ENCODE measurements at places on chromosomes 13 and 19.

DNA sequence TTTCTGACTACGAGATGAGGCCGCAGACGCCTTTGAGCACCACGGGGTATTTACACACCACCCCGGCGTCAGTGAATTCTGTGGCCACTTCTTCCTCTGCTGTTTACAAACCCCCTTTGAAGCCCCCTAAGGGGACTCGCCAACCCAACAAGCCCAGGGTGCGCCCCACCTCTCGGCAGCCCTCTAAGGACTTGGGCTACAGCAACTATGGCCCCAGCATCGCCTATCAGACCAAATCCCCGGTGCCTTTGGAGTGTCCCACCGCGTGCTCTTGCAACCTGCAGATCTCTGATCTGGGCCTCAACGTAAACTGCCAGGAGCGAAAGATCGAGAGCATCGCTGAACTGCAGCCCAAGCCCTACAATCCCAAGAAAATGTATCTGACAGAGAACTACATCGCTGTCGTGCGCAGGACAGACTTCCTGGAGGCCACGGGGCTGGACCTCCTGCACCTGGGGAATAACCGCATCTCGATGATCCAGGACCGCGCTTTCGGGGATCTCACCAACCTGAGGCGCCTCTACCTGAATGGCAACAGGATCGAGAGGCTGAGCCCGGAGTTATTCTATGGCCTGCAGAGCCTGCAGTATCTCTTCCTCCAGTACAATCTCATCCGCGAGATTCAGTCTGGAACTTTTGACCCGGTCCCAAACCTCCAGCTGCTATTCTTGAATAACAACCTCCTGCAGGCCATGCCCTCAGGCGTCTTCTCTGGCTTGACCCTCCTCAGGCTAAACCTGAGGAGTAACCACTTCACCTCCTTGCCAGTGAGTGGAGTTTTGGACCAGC is 5.3 kb downstream of the SLITRK5 start:
- no peak for DNase-seq

DNA sequence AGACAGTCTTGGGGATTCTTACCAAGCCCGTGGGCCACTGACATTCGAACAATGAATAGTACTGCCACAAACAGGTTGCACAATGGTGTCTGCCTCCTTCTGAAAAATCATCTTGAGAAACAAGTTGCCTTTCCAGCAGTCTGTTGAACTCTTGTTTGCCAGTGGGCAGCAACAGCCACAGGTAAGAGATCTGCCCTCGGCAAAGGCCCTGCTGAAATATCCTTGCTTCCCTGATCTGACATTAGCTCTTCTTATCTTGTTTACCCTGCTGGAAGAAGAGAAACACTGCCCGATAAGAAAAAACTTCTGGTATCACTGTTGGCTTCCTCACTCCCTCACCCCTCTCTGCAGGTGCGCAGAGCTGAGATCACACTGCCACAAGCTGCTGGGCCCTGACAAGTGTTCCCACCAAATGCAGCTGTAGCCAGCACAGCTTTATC is 2.0 kb downstream of the DOCK9 start:
- DNase-seq: no peak

DNA sequence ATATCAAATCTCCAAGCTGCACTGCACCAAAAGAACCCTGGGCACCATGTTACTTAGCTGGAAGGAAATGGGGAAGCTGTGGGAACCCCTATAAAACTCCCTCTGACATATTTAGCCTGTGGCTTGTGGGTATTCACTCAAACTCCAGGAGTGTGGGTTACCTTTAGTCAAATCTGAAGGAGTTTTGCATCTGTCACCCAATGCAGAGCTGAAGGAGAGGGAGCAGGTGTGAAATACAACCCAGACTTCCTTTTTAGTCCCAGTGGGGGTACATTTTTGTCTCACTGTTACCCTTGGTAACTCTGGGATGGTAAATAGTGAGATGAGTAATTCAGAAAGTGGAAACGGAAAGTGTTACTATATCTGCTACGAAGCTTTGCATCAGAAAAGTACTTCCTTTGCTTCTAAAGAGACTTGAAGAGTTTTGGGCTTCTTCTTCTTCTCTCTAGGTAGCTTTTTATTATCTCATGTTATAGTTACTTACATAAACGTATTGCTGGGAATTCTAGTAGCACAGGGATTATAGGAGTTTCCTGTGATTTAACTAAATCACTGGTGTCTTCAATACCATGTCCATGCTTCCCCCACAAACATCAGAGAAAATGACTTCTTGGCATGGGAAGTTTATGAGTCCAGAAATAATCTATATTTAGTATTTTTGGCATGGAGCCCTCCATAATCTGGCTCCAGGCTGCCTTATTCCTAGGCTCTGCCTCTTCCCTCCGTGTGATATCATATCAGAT is 105.9 kb downstream of the AKAP11 start:
- DNase-seq: no peak

DNA sequence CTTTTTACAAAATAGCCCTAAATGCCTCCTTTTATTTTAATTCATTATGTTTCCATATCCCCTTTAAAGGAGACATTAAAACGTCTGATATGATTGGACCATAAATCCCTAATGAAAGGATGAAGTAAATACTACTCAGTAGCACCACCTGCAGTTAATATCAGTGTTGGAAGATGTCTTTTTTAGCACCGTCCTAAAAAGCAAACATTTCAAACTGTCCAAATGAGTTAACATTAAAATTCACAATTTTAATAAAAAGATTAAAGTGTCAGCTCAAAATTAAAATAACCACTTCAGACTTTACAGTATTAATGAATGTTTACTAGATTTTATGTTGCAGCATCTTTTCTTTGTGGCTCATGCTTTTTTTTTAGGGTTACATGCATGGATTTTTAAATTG is 12.3 kb downstream of the ZNF507 start:
- DNase-seq: no peak

DNA sequence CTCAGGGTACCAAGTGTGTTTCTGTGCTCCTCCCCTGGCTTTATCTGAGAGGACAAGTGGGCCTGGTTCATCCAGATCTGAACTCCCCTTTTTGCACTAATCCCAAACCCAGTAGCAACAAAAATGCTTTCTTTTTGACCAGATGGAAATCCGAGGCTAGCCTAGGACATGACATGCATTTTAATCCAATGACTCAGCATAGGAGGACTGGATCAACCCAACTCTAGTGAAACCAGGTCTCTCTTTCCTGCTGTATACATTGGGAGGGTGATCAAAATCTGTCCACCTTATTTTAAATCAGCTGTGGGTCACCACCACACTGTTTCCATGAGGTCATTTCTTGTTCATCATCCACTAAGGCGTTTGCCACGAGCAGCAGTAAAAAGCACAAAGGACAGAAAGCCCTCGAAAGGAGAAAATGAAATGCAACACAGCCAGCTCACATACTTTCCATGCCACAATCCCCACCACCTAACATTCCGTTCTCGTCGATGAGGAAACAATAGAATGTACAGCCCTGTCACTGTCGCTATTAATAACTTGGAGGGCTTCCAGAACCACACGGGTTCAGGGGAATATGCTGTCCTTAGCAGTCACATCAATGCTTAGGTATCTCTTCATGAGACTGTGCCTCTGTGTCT is 543.0 kb downstream of the IRS2 start:
- no peak for DNase-seq

DNA sequence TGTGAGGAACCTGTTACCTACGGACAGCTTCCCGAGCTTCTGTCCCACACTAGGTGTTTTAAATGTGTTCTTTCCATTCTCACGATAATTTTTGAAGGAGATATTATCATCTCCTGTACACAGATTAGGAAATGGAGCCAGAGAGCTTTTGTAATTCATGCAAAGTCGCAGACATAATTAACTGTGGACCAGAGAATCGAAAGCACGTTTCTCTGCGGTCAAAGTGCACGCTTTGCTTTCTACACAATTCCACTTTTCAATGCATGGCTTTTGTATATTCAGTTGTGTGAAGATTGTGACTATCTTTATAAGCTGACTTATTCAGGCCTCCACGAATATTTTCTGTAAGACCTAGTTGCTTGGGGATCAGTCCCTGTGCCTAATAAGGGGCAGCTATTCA is 81.7 kb upstream of the SLC10A2 start:
- no peak for DNase-seq

GRCh38 chr13:25744178-25744577 is 307.6 kb downstream of the SHISA2 start:
- DNase-seq: no peak

DNA sequence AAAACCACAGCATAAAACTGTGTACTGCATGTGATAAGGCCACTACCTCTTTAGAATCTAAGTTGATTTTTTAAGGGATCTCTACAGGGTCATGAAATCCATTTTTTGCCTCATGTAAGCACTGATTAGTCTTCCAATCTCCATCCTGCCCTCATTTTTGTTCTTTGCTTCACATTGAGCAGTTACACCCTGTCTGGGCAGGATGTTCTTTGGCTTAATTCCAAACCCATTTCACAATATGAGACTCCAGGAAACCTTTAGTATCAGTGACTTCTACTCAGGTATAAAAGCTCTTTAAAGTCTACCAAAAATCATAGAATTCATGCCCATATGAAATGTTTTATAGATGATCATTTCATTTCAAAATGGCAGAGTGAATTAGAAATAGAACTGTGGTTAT is 592.6 kb downstream of the TBC1D4 start:
- DNase-seq: no peak

DNA sequence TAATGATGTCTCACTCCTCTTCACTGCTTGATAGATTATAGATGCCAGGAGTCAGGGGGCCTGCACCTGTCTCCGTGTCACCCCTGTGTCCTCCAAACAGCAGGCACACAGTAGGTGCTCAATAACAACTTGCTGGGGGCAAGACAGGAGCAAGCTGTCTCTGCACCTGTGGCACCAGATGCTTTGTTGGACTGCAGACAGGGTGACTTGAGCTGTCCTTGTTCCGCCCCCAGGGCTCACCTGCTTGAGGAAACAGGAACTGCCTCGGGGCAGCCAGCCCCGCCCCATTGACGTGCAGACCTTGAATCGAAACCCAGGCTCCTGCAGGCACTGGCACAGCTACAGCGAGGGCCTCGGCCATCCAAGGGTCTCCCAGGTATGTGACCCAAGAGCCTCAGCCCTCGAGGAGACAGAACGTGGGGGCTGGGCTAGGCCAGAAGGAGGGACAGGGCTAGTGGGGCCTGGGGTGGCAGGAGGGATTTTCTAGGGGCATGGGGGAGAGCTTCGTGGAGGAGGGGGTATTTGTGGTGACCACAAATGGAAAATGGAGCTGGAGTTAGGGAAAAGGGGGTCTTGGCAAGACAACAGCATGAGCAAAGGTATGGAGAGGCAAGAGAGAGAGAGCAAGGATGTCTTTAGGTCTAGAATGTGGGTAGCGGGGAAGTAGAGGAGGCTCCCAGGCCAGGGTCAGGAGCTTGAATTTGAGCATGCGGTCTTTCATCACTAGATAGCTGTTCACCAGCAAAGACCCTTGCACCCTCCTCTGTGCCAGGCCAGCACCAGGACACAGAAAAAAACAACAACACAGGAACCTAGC is at the start of gene HSH2D:
HSH2D (plus strand) TSS at position 287 of the 817 bp plus-strand sequence. CDS start 5,066 bp downstream, outside the sequence.
- no peak for DNase-seq

DNA sequence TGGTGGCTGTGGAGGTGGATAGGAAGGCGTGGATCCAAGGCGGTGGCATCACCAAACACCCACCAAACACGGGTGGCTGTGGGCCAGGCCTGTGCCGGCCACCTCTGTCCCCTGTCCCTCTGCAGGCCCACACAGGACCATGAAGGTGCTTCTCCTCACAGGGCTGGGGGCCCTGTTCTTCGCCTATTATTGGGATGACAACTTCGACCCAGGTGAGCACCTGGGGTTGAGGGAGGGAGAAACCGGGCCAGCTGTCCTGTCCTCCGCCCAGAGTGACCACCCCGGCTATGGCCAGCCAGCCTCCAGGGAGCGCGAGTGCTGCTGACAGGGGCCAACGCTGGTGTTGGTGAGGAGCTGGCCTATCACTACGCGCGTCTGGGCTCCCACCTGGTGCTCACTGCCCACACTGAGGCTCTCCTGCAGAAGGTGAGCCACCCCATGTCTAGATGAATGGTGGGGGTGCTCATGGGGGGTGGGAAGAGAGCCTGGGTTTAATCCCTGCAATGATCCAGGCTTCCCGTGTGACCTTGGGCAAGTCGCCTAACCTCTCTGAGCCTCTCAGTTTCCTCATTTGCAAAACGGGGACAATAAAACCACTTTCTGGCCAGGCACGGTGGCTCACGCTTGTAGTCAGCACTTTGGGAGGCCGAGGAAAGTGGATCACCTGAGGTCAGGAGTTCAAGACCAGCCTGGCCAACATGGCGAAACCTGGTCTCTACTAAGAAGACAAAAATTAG is 4.0 kb downstream of the HSD11B1L start:
- no peak for DNase-seq

DNA sequence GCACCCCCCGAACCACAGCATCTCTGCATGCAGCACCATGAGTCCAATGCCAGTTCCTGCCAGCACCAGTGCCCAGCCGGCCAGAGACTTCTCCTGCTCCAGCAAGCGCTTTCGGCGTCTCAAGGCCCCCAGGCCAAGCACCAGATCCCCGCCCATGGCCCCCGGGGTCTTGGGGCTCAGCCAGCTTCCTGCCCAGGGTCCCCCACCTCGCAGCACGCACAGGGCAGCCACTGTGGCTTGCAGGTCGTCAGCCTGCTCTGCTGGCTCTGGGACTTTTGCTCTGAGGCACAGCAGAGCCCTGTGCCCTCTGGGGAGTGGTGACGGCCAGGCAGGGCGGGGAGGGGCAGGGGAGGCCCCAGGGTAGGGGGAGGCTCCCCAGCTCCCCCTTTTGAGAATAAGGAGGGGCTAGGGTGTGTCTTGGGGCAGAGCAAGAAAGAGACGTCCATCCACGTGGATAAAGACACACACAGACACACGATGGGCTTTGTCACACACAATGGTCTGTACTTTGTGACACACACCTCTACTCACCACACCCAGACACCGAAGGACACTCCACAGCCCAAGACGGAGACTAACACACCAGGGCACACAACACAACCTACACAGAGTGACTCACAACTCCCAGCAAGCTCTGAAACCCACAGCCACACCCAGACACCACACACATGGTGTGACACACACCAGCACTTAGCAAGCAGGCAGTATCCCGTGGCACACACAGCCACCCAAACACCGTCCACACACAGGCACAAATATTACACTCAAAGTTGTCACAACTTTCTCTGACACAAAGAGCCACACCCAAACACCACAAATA is at the start of gene KCNN4:
KCNN4 (minus strand) TSS at position 268 of the 820 bp plus-strand sequence; CDS start at position 156, 112 bp downstream.
- no peak for DNase-seq

DNA sequence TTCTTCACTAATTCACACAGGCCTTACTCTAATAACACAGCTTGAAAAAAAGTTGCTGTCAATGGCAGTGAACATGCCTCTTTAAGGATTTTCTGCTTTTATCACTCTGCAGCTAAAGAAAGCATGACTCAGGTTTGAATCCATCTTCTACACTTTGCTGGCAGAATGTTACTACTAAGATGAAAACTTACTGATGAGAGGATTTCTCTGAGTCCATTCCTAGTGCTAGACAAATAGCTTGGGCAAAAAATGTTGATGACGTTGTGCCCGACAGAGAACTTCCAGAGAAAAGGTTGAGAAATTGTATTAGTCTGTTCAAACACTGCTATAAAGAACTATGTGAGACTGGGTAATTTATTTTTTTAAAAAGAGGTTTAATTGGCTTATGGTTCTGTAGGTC is 572.0 kb downstream of the IRS2 start:
- DNase-seq: no peak

GRCh38 chr13:38167164-38167822 is 182.4 kb upstream of the UFM1 start:
- no peak for DNase-seq
